Hematopoietic multipotent progenitor cell treated with erythropoietin and hydrocortisone succinate and interleukin-3 and kit ligand, for 6 days (in vitro differentiated cells): ENCODE measurements at places on chromosomes 11 and 22.

- peak; percentile 47 for DNase-seq
Observed at GRCh38 chr11:65642014-65642671, 4.2 kb downstream of the SIPA1 start.

DNA sequence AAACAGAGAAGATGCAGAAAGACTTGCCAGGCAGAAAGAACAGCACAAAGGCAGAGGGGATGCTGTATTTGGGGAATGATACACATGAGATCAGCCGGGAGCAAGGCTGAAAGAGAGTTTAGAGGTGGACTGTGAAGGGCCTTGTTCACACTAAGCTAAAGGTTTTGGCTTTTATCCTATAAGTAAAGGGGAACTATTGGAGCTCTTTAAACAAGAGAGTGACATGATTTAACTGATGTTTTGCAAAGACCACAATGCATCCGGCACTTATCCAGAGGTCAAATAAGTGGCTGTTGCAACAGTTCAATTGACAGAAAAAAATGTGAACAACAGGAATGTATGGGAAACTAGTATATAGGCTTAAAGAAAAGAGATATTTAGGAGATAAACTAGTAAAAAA, 64.7 kb upstream of the RRAS2 start:
- DNase-seq = peak; percentile 44

DNA sequence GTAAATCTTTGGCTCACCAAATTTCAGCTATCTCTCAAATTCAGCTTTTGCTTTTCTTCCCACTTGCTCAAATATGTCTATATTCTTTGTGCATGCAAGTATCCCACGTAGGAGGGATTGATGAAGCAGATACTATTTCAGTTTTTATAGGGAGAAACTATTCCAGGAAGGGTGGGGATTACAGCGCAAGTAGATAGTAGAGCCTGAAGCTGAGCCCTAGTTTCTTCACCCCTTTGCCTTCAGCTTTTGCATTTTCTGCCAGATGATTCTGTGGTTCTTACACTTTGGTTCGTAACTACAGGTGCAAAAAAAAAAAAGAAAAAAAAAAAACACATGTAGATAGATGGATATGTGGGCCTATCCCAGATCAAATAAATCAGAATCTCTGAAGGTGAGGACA, 3.1 kb upstream of the ACP2 start:
- DNase-seq = no peak

- DNase-seq = no peak
Observed at GRCh38 chr11:86212019-86212611, 32.4 kb upstream of the EED start.

DNA sequence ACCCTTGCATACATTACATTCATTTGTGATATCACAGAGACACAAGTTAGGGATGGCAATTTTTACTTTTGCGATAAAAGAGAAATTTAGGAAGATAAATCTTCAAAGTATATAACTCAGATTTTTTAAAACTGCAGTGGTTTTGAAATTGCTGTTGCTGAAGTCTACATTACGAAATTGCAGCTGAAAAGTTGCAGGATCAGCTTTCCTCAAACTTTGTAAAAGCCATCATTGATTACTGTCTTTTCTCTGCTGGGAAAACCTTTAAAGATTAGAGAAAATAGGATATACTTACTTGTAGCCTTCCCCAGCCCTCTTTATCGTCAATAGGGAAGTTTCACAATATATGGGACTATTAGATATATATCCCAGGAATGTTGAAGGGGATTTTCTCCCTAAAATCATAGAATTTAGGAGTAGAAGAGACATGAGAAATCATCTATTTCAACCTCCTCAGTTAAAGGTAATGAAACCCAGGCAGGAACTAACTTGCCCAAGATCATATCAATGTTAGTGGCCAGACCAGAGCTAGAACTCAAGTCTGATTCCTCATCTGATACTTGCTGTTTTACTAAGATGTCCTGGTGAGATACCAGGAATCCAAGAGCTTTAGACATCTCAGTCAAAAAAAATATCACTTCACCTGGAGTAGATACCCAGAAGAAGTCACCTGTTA, 10.4 kb upstream of the AGBL2 start:
- DNase-seq = peak; percentile 42

GRCh38 chr22:32044913-32045312, 1.9 kb downstream of the SLC5A1 start:
- no peak for DNase-seq

DNA sequence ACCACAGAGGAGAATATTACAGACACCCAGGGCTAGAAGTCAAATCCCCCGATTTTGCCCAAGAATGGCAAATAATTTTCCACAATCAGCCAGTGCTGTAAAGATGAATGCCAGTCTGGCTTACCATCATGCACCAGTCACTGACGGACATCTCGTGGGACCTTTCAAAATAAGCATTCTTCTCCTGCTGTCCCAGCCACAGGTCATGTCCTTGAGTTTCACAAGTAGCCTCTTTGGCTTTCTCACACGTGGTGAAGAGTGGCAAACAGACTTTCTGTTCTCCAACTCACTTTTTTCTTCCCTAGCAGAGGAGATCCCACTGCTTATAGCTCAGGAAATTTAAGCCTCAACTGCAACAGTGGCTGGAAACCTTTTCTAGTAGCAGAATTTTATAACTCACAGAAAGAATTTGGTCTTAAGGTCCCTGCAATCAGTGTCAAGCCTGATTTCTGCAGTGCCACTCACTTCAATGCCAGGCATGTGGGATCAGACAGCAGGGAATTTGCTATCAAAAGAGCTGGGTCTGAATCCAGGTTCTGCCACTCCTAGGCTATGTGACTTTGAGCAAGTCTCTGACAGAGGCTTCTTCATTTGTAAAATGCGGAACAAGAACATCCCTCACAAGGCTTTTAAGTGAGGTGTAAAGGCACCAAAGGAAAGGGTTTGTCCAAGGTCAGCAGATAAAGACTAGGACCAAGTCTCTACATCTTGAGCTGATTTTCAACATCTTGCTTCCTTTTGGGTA, 3.6 kb downstream of the PIK3IP1 start:
- no peak for DNase-seq

- no peak for DNase-seq
Observed at GRCh38 chr11:128496692-128497060, 90.7 kb downstream of the ETS1 start.

DNA sequence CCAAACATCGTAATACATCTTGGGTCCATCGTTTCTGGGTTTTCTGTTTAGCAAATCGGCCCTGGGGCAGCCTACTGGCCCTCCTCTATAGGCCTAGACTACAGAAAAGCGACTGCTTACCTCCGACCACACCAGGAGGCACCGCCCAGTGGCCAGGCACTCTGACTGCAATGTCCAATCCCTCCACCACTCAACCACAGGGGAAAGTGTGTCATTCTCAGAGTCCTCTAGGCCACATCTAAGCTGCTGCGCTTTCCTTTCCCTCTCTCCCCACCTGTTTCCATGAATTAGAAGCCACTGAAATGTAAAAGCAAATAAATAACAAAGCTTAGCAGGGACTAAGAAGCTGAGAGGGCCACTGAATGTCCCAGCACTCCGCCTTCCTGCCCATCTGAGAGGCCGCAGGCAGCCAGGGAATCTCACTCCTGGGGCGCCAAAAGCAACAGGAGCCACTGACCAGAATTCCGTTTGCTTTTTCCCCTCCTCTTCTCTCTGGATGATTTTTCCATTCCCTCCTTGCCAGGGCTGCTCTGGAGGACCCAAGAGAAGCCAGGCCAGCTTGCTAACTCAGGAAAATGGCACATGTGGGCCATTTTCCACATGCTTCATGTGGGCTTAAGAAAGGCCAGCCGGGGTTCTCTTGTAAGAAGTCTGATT, 50.1 kb upstream of the FLI1 start:
- no peak for DNase-seq

- DNase-seq = no peak
Observed at GRCh38 chr11:19187114-19187832, 14.5 kb downstream of the CSRP3 start.

DNA sequence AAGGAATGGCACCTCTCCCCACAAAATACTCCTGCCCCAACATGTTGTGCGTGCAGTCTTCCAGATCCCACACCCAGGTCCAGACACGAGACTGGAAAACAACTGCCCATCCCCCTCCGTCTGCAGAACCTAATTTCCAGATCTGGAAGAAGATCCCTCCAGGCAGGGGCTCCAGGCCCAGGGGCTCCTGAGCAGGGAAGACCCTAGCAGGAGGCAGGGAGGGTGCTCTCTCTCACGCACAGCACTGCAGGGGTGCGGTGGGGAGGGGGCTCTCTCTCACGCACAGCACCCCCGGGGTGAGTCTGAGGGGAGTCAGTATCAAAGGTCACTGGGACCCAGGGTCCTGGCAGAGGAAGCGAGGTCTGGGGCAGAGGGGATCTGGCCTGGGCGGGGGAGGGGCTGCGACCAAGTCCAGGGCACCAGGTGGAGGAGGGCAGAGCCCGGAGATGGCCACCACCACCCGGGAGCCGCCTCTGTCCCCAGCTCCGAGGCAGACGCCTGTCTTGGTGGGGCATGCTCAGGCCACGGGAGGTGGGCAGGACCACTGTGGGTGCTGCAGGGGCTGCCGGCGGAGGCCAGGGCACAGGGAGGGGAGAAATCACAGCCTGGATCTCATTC, 1.7 kb downstream of the MLC1 start:
- no peak for DNase-seq

- DNase-seq = peak; percentile 71
Observed at GRCh38 chr11:86676533-86677154, 4.2 kb upstream of the ME3 start.

DNA sequence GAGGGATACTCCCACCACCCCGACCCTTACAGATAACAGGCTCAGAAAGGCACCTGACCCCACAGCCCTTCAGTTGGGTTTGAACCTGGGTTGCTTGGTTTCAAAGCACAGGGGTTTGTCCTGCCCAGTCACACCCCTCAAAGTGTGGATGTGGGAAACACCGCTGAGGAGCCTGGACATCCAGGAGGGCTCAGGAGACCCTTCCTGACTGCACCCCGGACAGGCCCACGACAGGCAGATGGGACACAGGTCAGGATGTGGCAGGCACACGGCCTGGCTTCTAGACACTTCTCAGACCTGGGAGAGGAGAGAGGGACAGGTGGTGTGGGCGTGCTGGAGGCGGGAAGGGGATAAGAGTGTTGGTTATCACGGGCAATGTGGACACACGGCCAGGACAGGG, 932.3 kb downstream of the BRD1 start:
- DNase-seq = no peak

GRCh38 chr11:123483466-123483865, 53.4 kb downstream of the GRAMD1B start:
- peak; percentile 79 for DNase-seq

- DNase-seq = no peak
Observed at GRCh38 chr11:77127920-77128691, at the start of gene MYO7A. Gene MYO7A (plus strand): TSS chr11:77128246. CDS start chr11:77130635, 2,389 bp downstream.

GRCh38 chr11:30487200-30487898, 98.8 kb downstream of the MPPED2 start:
- DNase-seq = peak; percentile 45

GRCh38 chr11:30312243-30312642, 10.7 kb upstream of the ARL14EP start:
- no peak for DNase-seq

GRCh38 chr11:16879690-16880089, 134.5 kb downstream of the PLEKHA7 start:
- DNase-seq = no peak

DNA sequence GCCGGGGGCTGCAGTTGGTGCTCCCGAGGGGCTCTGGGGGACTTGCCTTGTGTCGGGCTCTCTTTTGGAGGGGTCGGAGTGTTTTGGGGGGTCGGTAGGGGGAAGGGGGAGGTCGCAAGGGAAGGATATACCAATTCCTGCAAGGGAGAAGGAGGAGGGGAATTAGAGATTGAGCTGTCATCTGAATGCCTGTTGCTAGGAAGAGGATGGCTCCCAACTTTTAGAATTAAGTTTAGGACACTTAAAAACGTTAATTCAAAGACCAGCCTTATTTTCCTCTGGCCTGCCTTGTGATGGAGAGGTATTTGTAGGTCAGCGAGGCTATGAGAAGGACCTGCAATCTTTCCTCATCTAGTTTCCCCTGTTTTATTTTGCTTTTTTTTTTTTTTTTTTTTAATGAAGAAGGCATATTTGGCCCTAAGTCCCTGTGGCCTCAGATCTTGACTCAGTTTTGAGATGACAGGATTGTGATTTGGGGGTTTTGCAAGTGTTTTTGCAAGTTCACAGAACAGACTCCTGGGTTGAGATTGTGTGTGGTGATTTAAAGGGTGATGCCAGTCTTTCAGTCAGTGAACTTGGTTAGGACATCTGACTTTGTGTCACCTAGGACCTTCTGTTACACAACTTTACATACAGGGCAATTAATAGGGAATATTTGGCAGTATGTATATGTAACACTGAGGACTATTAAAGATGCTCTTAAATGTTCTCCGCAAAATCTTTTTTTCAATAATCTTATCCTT, 672 bp downstream of the TMEM135 start:
- peak; percentile 7 for DNase-seq

GRCh38 chr11:20459865-20460264, 72.3 kb downstream of the PRMT3 start:
- DNase-seq = peak; percentile 84

DNA sequence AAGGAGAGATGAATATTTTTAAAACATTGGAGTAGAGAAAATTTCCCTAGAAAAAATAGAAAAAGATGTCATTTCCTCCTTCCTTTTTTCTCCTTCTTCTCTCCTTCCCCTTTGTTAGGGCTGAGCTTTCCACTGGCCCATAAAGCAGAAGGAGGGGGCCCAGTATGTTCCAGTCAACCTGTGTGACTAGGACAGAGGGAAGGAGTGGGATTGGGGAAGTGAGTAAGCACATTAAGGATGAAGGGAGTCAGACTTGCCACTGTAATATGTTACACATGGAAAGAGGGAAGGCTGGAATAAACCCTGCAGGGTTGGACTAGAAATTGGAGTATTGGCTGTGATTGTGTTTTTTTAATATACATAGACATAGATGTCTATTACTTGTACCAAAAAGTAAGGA, 20.1 kb upstream of the SPINDOC start:
- no peak for DNase-seq

DNA sequence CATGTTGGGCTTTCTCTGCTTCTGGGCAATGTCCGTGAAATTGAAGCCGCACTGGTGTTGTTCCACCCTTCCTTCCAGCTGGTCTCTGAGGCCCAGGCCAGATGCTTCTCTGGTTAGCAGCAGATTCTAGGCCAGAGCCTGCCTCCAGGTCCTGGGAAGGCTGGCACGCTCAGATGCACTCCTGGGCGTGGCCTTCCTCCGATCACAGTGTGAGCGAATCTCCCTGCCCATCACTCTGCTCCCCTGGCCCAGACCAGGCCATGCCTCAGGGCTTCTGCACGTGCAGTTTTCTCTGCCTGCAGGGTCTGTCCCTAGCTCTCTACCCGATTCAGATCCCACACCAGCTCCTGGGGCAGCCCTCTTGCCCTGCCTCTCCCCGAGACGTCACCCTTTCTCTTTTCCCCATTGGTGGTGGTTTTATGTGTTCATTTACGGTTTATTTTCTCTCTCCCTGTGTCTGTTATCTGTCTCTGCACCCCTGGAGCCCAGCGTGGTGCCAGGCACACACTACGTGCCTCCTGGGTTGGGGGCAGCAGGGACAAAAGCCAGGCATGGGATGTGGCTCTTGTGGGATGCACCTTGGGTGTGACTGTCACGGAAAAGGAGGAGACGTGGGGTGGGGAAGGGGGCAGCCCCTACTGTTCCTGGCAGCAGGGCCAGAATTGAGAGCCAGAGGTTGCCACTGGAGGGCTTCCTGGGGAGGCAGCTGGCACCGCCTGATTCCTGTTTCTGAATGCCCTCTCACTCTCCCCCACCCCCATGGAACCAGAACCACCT, 66.0 kb downstream of the KCNQ1 start:
- no peak for DNase-seq

GRCh38 chr11:86129740-86130540, 61.1 kb upstream of the PICALM start:
- peak; percentile 70 for DNase-seq
